ENCODE measurements at places on chromosomes 11 and 22.

DNA sequence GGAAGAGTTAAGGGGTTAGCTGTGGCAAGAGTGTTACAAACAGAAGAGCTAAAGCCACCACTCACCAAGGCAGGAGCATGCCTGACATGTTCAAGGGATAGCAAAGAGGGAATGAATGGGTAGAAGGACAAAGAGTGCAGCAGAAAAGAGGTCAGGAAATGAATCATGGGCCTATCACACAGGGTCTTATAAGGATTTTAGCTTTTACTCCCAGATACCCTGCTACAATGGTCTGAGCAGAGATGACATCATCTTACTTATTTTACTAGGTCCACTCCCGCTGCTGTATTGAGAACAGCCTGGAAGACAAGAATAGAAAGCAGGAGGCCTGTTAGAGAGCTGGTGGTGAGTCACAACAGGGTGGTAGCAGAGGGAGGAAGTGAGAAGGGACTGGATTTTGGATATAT, 9.8 kb downstream of the TRAF6 start:
- no peak for DNase-seq

GRCh38 chr22:36934418-36935312, 21.2 kb downstream of the CSF2RB start:
- DNase-seq: no peak

GRCh38 chr22:31288496-31289240, 3.6 kb downstream of the PIK3IP1 start:
- no peak for DNase-seq

GRCh38 chr11:121886996-121887395, 229.0 kb downstream of the BLID start:
- DNase-seq: no peak

DNA sequence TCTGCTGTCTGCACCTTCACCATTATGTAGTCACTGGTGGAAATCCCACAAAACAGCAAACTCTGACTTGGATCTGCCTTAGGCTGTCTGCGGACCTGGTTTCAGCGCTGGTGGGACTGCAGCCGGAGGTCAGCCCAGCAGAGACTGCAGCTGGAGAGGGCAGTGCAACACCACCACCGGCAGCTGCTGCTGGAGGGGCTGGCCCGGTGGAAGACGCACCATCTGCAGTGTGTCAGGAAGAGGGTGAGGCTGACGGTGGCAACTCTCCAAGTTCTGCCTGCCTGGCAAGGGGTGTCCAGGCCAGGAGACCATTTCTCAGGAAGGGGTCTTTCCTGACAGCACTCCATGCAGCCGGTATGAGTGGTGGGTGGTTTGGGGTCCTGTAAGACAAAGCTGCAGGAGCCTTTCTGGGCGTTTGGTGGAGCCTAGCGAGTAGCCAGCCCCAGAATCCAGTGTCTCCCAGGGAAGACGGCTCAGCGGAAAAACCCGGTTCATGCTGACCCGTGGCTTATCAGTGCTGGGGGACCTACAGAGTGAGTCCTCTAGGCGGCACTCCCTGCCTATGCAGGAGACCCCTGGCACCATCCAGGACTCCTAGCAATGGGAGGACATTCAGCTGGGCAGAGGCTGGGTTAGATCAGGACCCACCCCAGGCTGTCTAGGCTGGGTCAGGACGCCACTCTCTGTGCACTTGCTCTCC, 50.8 kb downstream of the PISD start:
- DNase-seq: no peak

DNA sequence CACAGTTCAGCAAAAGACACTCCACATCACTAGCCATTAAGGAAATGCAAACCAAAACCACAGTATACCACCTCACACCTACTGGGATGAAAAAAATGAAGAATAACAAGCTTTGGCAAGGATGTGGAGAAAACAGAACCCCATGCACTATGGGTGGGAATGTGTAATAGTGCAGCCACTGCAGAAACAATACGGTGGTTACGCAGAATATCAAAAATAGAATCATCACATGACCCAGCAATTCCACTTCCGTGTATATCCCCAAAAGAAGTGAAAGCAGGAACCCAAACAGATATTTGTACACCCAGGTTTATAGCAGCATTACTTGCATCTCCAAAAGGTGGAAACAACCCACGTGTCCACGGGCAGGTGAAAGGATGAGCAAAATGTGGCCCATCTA, 20.8 kb downstream of the CARS1 start:
- DNase-seq: no peak

DNA sequence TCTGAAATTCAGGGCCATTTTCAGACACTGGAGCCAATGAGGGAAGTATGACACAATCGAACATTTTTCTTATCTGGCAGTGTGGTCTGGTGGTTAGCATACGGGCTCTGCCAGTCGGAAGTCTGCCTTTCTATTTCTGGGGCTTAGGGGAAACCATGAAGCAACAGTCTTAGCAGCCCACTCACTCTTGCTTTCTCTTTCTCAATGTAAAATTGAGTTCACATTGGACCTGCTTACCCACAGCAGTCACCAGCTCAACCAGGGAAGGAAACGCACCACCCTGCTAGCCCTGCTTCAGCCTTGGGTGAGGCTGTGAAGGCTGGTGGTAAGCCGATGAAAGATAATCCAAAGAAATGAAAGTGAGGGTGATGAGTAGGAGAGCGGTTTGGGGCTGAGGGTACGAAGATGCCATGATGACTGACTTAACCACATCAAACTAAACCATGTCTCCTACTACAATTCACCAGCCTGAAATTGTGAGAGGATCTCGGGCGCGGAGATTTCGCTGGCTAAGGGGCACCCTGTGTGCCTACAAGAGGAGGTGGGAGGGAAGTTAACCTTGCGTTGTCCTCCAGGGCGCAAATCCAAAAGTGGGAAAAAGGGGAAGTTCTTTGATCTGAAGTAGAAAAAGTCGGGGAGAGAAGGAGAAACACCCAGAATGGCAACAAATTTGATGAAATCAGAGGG, 2.0 kb upstream of the LMO2 start:
- no peak for DNase-seq

- no peak for DNase-seq
These were observed 62.5 kb upstream of the PPARA start for GRCh38 chr22:46087816-46088277.

GRCh38 chr22:34281738-34282137, 361.5 kb upstream of the LARGE1 start:
- DNase-seq: no peak

DNA sequence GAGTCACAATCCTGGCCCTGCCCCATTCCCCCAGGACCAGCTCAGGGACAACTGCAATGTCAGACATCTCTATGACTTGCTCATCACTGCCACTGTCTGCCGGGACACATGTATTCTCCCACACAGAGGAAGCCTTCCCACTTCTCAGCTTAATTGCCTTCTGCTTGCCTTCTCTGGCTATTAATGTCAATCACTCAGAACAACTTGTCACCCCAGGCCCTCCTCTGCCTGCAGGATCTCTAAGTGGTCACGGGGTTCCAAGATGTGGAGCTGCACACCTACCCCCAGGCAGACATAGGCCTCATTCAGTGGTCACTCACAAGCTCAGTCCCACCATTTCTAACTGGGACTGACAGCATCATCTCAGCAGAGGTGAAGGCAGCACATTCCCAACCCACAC, 15.1 kb downstream of the PLEKHA7 start:
- no peak for DNase-seq

DNA sequence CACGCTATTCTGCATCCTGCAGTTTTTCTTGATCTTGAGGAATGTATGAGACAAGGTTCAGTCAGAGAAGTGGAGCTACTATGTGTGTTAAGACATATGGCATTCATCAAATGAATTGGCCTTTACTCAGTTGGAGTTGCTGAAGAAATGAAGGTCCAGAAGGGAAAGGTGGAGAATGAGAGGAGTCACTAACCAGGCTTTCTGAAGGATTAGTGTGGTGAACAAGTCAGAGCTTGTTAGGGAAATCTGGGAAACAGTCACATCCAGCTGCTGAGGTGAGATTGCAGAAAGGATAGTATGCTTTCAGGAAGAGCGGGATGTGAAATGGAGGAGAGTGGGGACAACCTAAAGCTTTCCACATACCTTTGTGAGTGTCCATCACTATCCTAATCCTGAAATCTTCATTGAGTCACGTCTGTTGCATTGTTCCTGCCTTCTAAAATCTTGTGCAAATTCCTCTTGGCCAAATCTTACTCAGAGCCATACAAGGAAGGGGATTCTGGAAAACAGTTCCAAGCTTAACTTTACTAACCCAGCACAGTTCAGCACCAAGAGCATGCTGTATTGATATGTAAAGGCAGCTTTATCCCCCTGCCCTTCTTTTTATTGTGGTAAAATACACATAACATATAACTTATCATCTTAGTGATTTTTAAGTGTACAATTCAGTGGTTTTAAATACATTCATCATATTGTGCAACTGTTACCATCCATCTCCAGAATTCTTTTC, 11.4 kb upstream of the PITPNB start:
- no peak for DNase-seq

GRCh38 chr22:19143967-19144400, 467 bp downstream of the ESS2 start:
- DNase-seq: no peak

DNA sequence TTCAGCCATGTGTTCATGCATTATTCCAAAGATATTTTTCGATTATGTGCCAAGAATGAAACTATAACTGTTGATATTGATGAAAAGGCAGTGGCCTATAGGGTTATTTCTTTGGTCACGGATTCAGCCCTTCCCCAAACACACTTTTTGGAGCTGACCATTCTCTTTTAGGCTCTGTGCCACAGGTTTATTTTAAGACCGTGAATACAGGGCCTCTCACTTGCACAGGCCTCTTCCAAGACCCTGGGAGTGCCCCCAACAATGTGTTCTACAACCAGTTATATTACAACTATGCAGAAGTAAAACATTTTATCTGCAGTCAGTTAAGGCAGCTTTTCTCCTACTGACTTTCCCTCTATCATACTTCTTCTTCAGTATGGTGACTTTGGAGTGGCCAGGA, 104.6 kb downstream of the ALX4 start:
- no peak for DNase-seq

DNA sequence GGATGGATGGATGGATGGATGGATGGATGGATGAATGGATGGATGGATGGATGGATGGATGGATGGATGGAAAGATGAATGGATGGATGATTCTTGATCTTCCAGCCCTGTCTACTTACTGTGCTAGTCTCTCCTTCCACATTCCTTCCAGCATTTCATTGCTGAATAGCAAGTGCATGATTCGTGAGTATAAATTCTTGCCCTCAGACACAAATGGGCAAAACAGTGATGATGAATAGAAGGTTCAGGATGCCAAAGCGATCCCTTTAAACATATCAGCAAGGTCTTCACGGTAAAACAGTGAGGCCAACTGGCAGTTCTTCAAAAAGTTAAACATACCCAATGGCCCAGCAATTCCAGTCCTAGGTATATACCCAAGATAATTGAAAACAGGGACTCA, 400.2 kb downstream of the MN1 start:
- no peak for DNase-seq

GRCh38 chr11:80638296-80638695, 1197.5 kb upstream of the TENM4 start:
- DNase-seq: no peak

- no peak for DNase-seq
These were observed 280.5 kb upstream of the NARS2 start for GRCh38 chr11:78855116-78855515.

Measured in NCI-H510A (cell line).